LHCN-M2 (cell line): ENCODE measurements at places on chromosomes 11 and 22. TPM values are rescaled to one million over a fixed set of nuclear protein-coding genes. Genes with fewer than 3 reads are reported as not detected.
A peak's percentile ranks its signal among the peaks of the same experiment; 100 is the strongest.

GRCh38 chr11:101336155-101336554 is 206.5 kb upstream of the PGR start:
- DNase-seq: peak; percentile 10

GRCh38 chr11:72930008-72930407 is 115.8 kb downstream of the ATG16L2 start:
- peak; percentile 24 for DNase-seq

- no peak for DNase-seq
These were observed 21.0 kb downstream of the SPECC1L start for GRCh38 chr22:24291515-24292201.

GRCh38 chr11:83978942-83979341 is 692.8 kb upstream of the CCDC90B start:
- no peak for DNase-seq

DNA sequence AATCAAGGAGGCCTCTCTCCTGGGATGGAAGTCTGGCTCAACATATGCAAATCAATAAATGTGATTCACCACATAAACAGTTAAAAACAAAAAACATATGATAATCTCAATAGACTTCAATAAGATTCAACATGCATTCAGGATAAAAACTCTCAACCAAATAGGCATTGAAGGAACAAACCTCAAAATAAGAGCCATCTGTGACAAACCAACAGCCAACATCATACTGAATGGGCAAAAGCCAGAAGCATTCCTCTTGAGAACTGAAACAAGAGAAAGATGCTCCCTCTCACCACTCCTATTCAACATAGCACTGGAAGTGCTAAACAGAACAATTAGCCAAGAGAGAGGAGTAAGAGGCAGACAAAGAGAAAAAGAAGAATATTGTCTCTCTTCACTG is 54.0 kb upstream of the SEZ6L start:
- no peak for DNase-seq

GRCh38 chr11:104763930-104764709 is 134.1 kb downstream of the CASP12 start:
- no peak for DNase-seq

GRCh38 chr11:16981651-16982194 is 32.5 kb downstream of the PLEKHA7 start:
- DNase-seq: peak; percentile 8

DNA sequence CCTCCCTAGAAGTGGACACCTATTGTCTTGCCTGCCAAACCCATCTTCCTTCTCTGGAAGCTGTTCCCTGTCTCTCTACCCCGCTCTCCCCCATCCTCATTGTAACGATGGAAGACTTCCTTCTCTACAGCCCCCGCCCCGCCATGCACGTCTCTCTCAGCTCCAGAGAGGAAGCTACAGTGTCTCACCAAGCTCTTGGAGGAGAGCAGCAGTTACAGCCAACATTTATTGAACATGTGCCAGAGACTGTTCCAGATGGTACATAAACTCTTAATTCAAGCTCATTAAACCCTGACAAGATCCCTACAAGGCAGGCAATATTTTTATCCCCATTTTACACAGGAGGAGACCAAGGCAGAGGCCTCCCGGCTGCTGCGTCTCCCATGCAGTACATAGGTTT is 15.1 kb downstream of the MCHR1 start:
- DNase-seq: no peak

DNA sequence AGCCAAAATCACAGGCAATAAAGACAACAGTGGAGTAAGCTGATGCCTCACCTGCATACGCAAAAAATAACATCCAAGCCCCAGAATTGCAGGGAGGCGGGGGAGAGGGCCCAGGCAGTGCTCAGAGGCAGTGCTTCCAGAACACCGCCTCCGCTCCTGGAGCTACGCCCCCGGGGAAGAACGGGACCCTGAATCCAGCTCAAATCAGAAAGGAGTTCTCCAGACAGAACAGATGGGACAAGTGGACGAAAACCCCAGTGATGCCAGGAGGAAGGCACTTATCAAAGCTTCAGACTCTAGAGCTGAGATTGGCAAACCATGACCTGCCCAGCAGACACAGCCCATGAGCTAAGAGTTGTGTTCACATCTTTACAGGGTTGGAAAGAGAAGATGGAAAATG is 683.9 kb downstream of the TBC1D22A start:
- no peak for DNase-seq

DNA sequence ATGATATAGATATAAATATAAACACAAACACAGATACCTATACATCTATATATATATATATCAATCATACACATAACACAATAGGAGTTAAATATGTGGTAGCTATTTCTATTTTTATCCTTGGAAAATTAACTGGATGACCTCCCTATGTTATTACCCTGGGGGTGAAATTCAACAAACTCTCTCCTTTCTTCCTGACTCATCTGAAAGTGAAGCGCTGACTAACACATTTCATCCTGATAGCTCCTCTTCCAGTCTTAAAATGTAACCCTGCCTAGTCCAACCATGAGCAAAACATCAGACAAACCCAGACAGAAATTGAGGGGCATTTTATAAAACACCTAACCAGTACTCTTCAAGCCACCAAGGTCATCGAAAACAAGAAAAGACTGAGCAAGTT is 220.6 kb upstream of the ISX start:
- DNase-seq: no peak

GRCh38 chr11:33135216-33135615 is 26.1 kb downstream of the CSTF3 start:
- peak; percentile 61 for DNase-seq

The ZBTB3 gene
- total RNA-seq: 6.7 and 9.2 TPM in 2 replicates

The OAF gene
- total RNA-seq: 16.3 and 18.7 TPM in 2 replicates

The FADS2 gene
- 37.1 and 45.5 TPM in 2 replicates for total RNA-seq

The OR2AG1 gene
- total RNA-seq: not detected in 2 replicates

The HBB gene
- not detected in 2 replicates for total RNA-seq
